ENCODE measurements at places on chromosomes 4 and X.

GRCh38 chr4:16029262-16029661 is 54.6 kb downstream of the PROM1 start:
- DNase-seq, result no peak

GRCh38 chrX:43679778-43680177 is 23.7 kb downstream of the MAOA start:
- DNase-seq, result no peak

GRCh38 chrX:70656304-70656703 is 211.7 kb downstream of the DLG3 start:
- DNase-seq, result no peak

DNA sequence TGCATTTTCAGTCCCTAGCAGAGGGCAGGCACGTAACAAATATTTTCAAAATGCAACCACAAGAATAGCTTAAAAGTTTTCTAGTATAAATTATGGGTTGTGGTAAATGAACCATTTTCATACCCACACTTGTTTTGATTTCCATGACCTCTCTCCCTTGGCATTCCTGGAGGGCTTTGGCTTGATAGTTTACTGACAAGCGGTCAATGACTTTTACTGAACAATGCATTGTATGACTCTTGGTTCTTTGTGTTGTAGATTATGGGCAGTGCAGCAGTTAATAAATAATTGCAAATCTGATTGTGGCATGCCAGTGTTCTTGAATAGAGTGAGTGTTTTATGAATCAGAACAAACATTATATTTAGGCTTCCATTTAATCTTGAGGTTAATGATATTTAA is 285.2 kb upstream of the ARX start:
- no peak for DNase-seq

DNA sequence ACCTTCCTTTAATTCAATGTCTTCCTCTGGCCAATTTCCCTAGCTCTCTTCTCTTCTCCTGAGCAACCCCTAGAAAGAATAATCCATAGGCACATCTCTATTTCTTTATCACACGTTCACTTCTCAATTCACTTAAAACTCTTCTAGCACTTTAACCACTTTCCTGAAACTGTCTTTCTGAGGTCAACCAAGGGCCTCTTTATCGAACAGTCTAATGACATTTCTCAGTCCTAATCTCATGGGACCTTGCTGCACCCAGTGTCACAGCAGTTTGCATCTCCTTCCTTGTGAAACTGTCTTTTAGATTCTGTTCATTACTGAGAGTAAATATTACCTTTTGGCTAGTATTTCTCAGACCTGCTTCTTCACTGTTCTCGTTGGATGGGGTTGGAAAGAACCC is 285.3 kb upstream of the RASGEF1B start:
- no peak for DNase-seq

GRCh38 chr4:151824656-151825055 is 63.8 kb upstream of the GATB start:
- no peak for DNase-seq

DNA sequence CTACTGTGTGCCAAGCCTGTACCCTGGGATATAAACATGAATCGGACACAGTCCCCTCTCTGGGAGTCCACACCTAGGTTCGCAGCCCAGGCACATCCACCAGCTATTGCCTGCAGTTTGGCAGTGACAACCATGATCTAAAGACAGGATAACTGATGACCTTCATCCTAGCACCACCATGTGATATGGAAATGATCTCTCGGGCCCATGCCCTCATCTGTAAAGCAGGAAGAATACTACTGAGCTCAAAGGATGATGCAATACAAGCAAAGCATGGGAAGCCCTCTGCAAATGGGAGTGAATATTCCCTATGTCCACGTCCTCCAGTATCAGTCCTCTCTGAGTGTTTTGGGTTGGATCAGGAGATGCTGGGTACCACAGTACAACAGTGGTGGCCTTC is 80.9 kb upstream of the MSX1 start:
- no peak for DNase-seq

GRCh38 chr4:47876310-47876709 is 38.1 kb downstream of the NFXL1 start:
- no peak for DNase-seq

GRCh38 chrX:3299636-3300035 is 46.8 kb downstream of the MXRA5 start:
- no peak for DNase-seq

DNA sequence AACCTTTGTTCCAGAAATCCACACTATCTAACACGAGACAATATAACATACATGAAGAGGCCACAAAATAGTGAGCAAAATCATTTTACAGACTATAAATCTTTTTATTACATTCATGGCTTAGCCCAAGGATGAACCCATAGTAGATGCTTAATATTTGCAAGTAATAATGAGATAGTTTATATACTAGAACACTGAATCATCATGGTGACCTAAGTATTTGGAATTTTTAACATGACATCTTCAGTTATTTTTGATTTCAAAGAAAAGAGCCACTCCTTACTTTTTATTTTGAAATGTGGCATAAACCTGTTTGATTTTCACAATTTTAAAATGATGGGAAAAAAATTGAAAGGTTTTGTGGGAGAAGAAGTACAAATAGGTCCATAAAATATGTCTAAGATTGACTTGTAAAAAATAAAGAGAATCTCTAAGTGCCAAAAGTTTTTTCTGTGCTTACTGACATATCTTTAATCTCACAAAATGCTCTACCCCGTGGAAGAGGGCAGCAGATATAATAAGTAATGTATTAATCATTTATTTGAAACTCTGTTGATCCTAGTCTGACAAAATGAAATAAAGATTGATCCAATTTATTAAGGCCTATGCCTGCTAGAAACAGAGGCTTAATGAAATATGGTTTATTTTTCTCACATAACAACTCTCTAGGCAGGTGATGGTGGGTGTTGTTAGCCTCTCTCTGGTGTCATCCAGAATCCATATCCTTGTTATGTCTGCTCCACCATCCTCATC is 224.5 kb upstream of the CENPE start:
- DNase-seq, result no peak

Measured in stimulated activated CD8-positive, alpha-beta memory T cell treated with anti-CD3 and anti-CD28 coated beads, Interleukin-15, amount 100 ng/mL, for 4 hours (primary cell).